Hematopoietic multipotent progenitor cell treated with erythropoietin and hydrocortisone succinate and interleukin-3 and kit ligand, for 17 days (in vitro differentiated cells): ENCODE measurements at places on chromosomes 5 and 9.

GRCh38 chr5:73948720-73949119 lies 322.7 kb downstream of the ARHGEF28 start:
- DNase-seq = no peak

DNA sequence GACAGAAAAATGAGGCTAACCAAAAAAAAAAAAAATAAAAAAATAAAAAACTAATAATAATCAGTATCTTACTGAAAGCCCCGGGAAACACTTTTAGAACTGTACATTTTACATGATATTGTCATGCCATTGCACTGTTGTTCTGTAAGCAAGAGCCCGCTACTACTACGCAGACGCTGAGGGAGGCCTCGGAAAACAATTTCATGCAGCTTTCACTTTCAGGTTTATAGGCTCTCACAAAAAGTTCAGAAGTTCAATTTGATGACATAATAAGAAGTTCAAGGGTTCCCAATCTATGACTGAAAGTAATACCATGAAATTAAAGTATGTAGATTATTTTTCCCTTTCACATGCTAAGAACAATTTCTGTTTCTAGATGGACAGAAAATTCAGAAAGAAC lies 318.3 kb upstream of the ITGA1 start:
- DNase-seq = no peak

- no peak for DNase-seq
Measured at GRCh38 chr9:114914139-114914538, 16.3 kb downstream of the TNFSF8 start.

DNA sequence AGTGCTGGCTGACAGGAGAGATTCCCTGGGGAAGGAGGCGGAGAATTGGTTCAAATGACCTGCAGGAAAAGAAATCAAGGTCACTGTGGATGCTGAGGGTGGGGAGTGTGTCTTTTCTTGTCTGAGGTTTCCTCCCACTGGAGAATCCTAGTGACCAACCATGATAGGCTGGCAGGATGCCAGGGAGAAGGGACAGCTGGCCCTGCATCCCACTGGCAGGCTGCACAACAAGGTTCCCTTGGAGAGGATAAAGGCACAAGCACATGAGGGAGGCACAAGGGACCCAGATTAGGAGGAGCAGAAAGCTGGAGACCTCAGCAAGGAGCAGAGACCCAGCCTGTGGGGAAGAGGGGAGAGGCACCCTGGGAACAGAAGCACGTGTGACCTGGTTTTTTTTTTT lies 11.4 kb upstream of the ZDHHC12 start:
- no peak for DNase-seq
